Right lung (tissue), 10 donors: ENCODE measurements at places on chromosomes 5 and 9. TPM values are rescaled to one million over a fixed set of nuclear protein-coding genes. Genes with fewer than 3 reads are reported as not detected.

DNA sequence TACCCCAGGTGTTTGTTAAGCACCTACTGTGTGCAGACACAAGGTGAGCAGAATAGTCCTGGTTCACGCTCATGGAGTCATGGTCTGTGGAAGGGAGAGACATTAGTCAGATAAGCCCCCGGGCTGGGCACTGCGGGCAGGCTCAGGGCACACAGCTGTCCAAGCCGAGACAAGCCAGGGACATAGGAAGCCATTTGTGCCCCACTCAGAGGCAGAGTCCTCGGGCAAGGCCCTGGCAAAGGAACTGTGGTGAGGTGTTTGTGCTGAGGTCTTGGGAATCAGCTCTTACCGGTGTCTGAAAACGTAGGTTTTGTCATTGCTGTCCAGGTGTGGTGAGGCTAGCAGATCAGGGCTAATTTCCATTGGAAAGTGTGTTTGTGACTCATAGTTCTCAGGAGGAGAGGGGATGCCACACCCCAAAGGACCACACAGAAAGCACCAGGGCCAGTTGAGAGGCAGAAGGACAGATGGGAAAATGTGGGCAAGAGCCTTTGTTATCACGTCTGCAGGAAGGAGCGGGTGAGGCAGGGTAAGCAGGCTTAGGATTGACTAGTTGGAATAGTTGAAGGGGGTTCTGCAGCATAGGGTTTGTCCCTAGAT is 46.1 kb upstream of the NEURL1B start:
- no peak for DNase-seq

- DNase-seq: no peak
Measured at GRCh38 chr5:169757016-169757415, 119.9 kb downstream of the DOCK2 start.

GRCh38 chr9:126514037-126514821 is 99.5 kb upstream of the LMX1B start:
- no peak for DNase-seq

DNA sequence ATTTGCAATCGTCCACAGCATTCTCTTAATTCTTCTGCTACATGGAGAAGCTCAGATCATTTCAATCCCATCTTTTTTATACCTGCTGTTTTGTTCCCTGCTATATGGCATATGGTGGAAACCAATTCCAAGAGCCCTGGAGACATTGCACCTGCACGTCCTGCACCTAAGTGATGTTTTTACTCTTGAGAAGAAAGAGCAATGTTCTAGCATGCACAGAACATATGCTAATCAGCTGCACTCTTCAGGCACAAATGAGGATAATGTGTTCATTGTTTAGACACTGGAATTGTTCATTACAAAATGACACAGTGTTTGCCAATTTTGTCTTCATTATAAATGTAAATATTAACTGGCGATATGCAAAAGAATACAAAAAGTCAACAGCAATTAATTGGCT is 935.8 kb downstream of the TLE4 start:
- DNase-seq: no peak

The PCDHGC4 gene
- polyA plus RNA-seq: 2.7 TPM

DNA sequence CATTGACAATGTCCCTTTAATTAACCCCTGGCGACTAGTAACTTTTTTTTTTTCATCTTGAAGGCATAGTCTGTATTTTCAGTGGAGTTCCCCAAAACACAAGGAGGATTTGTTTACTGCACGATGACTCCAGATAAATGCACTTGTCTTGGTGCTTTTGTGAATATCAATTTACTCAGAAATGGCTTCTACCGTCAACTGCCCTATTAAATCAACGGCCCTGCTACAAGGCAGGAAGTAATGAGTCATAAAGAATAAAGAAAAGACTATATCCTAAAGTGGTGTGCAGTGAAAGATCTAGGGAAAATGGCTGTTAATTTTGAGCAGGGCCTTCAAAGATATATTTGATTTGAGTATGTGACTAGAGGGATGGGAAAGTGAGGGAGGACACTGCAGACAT is 388.3 kb upstream of the CHD1 start:
- DNase-seq: no peak

- DNase-seq: no peak
Measured at GRCh38 chr9:2236850-2237249, 221.7 kb downstream of the SMARCA2 start.

GRCh38 chr5:78611126-78611605 is 37.4 kb downstream of the LHFPL2 start:
- DNase-seq: no peak

GRCh38 chr9:120778758-120779157 is 14.5 kb downstream of the FBXW2 start:
- no peak for DNase-seq

DNA sequence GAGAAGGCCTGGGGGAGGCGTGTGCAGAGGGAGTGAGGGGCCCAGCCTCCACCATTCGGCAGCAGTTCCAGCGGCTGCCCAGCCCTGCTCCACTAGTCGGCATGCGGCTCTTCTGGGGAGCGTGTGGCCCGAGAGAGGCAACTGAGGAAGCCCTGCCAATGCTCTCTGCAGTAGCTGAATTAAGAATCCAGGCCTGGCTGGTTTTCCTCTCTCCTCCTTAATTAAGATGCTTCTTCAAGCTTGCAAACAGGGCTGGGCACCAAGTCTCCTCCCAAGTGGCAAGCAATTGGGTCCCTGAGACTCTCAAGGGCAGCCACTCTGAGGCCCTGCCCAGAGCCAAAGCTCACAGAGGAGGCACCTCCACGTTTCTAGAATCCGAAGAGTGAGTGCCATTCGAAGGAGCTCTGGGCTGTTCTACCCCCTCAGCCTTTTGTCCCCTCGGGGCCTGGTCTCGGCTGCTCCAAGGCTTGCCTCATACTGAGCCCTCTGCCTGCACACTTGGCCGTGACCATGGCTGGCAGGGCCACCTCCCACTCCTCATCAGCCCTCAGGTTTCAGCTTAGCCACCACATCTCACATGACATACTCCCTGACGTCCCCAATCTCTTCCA is 75.4 kb upstream of the LRRTM2 start:
- no peak for DNase-seq
